ENCODE measurements at places on chromosomes 1 and 21.
A peak's percentile ranks its signal among the peaks of the same experiment; 100 is the strongest.

GRCh38 chr1:111719674-111720132 lies 19.5 kb downstream of the INKA2 start:
- DNase-seq: no peak

GRCh38 chr1:20233394-20233793 lies 47.1 kb upstream of the PLA2G2C start:
- peak; percentile 10 for DNase-seq

DNA sequence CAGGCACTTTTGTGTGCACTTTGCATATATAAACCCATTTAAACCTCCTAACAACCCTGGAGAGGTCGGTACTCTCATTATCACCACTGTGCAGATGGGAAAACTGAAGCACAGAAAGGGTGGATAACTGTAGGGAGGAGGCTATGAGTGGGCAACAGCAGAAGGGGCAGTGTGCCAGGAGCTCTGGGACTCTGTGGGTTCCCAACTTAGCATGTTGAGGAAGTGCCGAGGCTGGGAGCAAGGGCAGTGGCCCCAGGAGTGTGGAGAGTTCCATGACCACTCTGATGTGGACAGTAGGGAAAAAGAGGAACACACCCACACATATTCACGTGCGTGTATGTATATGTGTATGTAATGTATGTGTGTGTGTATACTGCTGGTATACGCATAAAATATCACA lies 25.7 kb upstream of the KCNC4 start:
- no peak for DNase-seq

DNA sequence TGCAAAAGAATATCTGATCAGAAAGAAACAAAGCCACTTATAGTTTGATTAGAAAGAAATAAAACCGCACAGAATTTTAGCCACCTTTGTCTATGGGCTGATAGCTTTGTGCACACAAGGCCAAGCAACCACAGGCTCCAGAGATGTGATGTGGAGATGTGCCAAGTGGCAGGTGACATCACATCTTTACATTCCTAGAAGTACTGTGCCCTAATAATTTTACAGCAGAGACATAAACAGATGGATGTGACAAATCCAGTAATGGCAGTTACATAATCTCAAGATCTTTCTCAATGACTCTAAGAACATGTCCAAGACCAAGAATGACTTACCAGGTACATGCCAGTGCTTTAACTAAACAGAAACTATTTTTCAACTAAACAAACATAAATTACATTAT lies 159.5 kb downstream of the LTN1 start:
- DNase-seq: no peak

GRCh38 chr1:145690587-145691558 lies 16.3 kb downstream of the PDZK1 start:
- DNase-seq: no peak

- no peak for DNase-seq
These were observed 282.7 kb downstream of the BACH1 start for GRCh38 chr21:29581393-29581792.

GRCh38 chr1:192668409-192668983 lies 32.5 kb downstream of the RGS13 start:
- no peak for DNase-seq

- no peak for DNase-seq
These were observed 18.8 kb downstream of the SLC1A7 start for GRCh38 chr1:53123453-53124140.

DNA sequence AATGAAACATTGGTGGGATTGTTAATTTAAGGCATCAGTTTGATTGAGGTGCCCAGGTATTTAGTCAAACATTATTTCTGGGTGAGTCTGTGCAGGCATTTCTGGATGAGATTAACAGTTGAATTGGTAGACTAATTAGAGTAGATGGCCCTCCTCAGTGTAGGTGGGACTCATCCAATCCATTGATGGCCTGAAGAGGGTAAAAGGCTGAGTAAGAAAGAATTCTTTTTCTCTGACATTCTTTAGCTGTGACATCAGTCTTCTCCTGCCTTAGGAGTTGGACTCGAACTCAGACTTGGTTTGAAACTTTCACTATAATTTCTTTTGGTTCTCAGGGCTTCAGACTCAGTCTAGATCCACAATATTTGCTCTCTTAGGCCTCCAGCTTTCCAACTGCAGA lies 59.6 kb upstream of the ADAMTS5 start:
- DNase-seq: no peak

GRCh38 chr1:203628201-203629015 lies 1.8 kb downstream of the ATP2B4 start:
- DNase-seq: no peak

GRCh38 chr1:220825819-220826551 lies 39.3 kb downstream of the MTARC1 start:
- DNase-seq: no peak

DNA sequence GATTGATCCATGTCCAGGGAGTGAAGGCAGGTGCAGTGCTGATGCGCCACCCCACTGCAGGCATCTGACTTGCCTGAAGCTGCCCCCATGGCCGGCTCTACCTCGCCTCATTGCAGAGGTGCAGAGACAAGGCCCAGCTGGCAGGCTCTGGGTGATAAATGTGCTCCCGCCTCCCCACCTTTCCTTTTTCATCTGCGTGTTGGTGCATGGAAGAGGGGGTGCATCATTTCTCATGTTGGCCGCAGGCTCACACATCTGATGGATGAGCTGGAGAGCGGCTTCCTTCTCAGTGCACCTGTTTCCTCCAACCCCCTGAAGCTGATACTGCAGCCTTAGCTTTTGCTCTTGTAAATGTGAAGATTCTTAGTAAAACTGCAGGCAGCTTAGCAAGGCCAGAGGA lies 306.0 kb upstream of the KAZN start:
- no peak for DNase-seq

- DNase-seq: no peak
These were observed 125.7 kb downstream of the IGSF21 start for GRCh38 chr1:18233176-18233864.

- no peak for DNase-seq
These were observed 387.8 kb downstream of the OMA1 start for GRCh38 chr1:58158506-58159433.

DNA sequence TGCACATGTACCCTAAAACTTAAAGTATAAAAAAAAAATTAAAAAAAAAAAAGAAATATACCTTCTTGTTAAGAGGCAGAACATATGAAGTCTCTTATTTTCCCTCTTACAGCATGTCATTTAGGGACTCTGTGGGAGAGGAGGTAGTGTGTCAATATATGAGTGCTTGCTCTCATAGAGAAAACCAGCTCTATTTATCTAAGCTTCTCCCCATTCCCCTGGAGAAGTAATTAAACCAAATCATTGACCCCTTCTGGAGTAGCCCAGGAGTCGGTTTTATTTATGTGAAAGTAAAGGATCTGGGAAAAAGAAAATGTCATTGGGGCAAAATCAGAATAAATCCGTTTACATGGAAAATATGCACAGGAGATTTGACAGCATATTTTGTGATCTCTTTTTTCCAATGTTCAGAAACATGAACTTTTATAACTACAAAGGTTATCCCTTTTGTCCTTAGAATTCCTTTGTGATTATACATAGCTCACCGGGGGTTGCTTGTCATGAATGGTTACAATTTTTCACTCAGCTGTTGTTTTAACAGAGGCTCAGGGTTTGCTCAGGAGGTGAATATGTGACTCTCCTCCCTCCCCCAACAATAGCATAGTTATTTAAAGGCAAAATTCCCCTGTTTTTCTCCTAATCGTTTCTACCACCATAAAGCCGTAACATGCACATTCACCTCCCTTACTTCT lies 114.5 kb upstream of the C1orf21 start:
- peak; percentile 79 for DNase-seq

- no peak for DNase-seq
These were observed 62.5 kb upstream of the TNFSF4 start for GRCh38 chr1:173269490-173270230.

DNA sequence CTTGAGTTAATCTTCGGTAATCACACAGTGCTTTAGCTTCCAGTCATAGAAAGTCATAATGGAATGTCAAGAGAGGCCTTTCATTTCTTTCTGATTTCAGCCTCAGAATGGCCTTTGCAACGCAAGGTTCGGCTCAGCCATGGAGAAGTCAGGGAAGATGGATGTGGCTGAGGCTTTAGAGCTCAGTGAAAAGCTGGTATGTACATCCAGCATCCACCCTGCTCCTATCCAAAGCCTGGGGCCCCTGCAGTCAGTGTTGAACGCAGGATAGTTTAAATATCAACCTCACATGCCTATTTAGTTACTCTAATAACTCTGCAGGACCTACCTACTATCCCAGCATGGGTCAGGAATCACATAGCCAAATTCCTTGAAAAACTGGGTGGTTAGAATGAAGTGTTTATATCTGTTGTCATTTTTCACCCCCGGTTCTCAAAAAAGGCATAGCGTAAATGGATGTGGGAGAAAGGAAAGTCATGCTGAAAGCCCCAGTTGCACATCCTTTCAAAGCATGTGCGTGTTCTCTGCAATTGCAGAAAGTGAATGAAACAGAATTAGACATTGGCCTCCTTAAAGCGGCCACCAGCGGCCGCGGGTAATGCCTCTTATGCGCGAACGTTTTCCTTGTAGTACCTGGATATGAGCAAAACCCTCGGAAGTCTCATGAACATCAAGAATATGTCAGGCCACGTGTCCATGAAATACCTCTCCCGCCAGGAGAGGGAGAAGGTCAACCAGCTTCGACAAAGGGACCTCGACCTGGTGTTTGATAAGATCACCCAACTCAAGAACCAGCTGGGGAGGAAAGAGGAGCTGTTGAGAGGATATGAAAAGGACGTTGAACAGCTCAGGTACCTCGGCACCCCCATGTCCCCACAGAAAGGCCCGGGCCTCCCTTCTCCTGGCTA lies 28.8 kb upstream of the EFHD2 start:
- no peak for DNase-seq

All from NCI-H1930 (cell line).